Activated CD8-positive, alpha-beta memory T cell treated with anti-CD3 and anti-CD28 coated beads for 4 hours (primary cell): ENCODE measurements at places on chromosomes 3 and 15.

DNA sequence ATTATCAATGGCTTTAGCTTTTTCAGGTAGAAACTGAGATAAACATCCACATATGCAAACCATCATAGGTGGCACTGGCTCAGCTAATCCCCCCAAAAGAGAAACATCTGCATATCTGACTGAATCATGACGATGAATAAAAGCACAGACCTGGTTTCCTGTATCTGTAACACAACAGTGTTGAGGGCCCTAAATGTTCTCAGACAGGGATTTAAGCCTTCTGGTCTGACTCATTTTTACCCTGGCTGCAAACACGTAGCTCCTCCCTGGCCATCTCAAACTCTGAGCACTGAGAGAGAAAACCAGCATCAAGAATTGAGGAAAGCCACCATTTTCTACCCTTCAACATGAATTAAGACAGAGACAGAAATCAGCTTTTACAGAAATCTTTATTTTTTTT, 35.2 kb downstream of the GLB1 start:
- DNase-seq, result no peak

DNA sequence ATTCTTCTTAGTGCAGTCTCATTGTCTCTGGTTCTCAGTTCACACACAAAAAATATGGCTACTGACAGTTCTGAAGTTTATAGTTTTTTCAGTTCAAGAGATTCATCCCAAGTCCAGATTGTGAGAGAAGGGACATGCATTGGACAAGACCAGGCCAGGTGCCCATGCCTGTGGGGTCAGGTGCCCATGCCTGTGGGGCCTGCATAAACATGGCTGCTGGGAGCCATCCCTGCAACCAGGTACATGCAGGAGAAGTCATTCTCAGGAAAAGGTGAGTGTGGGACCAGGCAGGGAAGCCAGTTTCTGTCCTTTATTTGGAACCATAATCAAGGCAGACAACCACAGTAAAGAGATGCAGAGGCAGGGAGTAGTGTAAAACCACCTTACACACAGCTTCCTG, 6.3 kb upstream of the TM4SF1 start:
- no peak for DNase-seq

DNA sequence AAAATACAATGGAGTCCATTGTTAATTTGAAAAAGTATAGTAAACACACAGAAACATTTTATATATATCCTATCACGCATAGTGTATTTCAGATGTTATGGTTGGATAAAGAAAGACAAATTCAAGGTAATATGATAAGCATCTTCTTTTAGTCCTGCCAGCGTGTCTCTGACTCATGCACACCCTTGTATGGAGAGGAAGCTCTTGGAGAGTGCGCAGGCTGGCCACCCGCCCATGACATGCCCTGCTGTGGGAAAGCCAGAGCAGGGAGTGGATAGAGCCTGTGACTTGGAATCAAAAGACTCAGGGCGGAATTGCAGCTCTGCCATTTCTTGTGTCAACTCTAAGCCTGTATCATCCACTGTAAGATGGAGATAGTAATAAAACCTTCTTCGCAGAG, 23.0 kb upstream of the COPG1 start:
- no peak for DNase-seq

- no peak for DNase-seq
These were observed 33.3 kb downstream of the NPTN start for GRCh38 chr15:73599934-73600333.

DNA sequence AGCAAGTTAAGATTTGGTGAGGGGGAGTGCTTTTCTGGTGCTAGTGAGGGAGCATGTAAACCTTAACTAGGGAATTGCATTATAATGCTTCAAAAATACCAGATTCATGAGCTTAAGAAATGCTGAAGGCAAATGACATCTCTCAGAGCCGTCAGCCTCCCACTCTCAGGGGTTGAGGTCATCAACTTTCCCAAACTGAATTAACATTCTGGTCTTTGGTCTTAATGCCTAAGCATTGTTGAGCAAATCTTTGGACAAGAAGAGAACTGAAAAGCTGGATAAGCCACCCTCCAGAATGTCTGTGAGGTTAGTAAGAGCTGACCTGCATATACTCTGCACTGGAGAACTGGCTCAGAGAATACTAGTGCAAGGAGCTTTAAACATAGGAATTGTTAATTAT, 124.9 kb upstream of the GAP43 start:
- no peak for DNase-seq

DNA sequence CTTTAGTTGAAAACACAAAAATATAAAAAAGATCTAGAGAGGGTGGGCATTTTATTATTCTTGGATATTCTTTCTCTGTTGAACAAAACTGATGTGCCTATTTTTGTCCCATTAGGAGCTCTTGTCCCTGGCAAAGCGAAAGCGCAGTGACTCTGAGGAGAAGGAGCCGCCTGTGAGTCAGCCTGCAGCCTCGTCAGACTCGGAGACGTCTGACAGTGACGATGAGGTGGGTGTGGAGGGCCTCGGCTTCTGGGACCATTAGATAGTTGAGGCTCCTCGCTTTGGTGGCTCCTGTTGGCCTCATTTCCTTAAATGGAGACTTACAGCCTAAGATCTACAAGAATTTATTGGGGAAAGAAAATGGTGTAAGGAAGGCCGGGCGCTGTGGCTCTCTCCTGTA, 21.3 kb downstream of the RTF1 start:
- no peak for DNase-seq

DNA sequence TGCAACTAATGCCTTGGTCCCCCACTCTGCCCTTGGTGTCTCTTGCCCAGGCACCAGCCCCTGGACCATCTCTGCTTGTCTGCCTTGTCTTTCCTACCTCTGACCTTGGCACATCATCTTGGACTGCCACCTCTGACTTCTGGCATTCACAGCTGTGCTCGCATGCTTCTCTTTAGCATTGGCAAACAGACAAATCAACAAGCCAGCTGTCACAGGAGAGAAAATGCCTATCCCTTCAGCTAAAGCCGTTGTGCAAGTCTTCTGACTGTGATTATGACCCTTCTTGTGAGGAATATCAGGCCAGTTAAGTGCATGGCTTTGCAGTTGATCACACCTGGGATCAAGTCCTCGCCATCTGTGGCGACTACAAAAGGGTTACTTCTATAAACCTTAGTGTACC, 84.6 kb downstream of the PRICKLE2 start:
- no peak for DNase-seq

DNA sequence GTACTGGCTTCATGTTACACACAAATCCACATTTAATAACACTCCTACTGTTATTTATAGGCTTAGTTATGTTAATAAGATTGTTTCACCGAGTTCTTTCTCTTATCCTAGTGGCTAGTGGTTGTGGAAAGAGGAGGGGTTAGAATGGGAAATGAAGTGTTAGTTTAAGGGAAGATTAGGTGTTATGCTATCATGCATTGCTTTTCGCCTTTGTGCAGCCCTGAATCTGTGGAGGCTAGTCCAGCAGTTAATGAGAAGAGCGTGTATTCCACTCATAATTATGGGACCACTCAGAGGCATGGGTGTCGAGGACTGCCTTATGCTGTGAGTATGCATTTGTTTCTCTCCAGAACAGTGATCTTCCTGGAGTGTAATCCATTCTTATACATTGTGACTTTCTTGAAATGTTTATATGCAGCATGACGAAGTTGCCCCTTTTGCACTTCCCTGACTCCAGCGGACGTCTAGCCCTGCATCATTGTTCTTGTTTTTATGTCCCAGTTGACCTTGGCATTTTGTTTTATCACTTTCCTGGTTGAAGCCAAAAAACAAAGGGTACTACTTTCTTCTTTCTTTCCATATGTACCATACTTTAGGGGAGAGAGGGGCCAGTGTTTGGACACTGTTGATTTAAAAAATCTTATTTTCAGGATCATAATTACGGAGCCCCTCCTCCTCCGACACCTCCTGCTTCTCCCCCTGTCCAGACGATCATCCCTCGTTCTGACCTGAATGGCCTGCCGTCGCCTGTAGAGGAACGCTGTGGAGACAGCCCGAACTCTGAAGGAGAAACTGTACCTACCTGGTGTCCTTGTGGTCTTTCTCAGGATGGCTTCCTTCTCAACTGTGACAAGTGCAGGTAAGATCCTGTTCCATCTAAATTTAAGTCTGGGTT, 36.5 kb downstream of the SETD5 start:
- no peak for DNase-seq

DNA sequence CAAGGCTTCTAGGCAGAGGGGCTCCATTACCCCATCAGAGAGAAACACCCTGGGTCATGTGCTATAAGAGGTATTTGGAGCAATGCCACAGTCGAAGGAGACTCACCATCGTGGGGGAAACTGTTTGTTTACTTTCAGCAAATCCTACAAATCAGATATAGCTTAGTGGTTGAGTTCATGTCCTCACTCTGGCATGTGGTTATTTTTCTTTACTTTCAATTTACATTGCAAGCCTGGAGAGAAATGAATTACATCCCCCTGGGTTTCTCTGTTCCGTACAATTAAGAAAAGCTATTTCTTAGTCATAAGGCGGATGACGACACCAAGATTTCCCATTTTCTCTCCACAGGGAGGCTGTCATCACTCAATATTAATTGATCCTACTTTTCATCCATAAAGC, 36.9 kb downstream of the RFTN1 start:
- DNase-seq, result no peak

- no peak for DNase-seq
These were observed 127.0 kb downstream of the TFDP2 start for GRCh38 chr3:142022381-142022780.

DNA sequence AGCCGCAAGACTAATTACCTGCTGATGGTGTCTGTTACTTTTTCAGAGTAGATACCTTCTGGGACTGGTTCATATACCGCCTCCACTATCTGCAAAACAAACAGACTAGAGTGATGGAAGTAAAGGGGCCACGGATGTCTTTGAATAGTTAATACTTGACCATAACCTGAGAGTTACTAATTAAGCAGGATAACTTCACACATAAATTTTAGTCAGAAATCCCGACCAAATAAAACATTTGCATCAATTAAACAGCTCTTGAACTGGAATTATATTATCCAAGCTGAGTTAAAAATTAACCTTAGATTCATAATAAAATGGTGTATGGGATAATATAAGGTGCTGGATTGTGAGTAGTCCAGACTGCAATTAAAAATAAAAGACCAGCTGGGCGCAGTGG, 167.7 kb downstream of the NEK10 start:
- no peak for DNase-seq
